ENCODE measurements at places on chromosomes 13 and 19.

GRCh38 chr19:16233836-16234551 is 36.3 kb downstream of the AP1M1 start:
- DNase-seq, result no peak

- no peak for DNase-seq
Observed at GRCh38 chr13:44899967-44900366, 89.3 kb downstream of the NUFIP1 start.

DNA sequence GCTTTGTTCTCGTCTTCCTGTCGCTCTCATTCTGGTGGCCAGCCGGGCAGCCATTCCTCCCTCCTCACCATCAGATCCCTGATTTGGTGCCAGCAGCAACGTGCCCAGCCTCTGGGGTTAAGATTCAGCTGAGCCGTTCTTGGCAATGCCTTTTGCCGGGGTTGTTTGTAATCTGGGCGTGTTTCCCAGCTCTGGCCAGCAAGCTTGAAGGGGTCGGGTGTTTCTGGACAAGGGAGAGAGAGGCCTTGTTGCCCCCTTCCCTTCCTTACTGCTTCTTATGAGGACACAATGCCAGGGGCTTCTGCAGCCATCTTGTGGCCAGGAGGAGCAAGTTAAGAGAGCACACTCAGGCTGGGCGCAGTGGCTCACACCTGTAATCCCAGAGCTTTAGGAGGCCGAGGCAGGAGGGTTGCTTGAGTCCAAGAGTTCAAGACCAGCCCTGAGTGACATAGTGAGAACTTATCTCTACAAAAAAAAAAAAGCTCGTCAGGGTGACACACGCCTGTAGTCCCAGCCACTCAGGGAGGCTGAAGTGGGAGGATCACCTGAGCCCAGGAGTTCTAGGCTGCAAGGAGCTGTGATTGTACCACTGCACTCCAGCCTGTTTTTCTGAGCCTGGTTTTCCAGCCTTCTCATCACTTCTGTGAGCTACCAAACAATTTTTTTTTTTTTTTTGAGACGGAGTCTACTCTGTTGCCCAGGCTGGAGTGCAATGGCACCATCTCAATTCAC is 10.7 kb upstream of the CRTC1 start:
- DNase-seq, result peak; percentile 65

DNA sequence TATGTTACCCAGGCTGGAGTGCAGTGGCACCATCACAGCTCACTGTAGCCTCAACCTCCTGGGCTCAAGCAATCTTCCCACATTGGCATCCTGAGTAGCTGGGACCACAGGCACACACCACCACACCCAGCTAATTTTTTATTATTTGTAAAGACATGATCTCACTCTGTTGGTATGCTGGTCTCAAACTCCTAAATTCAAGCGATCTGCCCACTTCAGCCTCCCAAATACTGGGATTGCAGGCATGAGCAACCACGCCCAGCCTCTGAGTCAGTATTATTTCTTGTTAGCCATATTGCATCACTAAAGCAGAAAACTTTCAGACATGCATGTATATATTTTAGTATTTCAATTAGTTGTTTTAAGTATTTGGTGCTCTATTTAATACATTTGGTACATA is 376.4 kb downstream of the GPC6 start:
- DNase-seq, result no peak

DNA sequence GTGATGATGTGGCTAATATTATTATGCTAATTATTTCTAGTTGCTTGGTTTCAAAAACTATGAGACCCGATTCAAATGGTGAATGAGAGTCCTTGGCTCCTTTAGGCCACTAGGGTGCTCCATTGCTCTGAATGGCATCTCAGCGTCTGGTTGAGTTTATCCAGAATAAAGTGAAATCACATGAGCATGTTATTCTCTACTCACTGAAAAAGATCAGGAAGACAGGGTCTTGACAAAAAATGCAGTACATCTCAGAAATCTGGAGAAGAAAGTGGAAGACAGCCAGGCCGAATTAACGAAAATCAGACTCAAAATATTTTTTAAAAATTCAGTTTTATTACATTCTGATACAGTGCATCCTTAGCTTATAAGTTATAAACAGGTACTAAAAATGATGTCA is 516.2 kb downstream of the MYO16 start:
- DNase-seq, result peak; percentile 71

DNA sequence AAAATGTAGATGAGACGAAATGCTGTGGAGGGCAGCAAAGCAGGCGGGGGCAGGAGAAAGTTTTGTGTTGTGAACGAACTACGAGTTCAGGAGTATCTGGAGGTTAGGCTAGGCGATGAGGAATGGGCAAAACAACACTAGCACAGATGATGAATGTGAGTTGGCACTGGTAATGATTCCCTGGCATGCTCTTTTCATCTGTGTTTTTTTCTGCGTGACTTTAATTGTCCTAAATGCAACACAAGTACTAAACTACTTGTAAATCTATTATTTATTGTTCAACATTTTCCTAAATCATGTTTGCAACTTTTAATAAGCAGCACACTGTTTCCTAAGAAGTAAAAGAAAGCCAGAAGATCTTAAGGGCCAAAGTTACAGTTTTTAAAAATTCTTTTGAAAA is 19.2 kb downstream of the TNFSF13B start:
- DNase-seq, result no peak

GRCh38 chr13:46173656-46174055 is 8.3 kb downstream of the LCP1 start:
- DNase-seq, result no peak

DNA sequence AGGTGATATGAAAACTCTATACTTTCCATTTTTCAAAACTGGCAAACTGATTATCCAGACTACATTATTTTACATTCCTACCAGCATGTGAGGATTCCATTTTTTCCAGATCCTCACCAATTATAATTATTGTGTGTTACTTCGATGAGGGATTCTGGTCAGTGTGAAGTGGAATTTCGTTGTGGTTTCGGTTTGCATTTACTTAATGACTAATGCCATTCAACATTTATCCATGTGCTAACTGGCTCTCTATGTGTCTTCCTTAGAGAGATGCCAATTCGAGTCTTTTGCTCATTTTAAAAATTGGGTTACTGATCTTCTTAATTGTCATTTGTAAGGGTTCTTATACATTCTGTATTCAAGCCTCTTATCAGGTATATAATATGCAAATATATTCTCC is 1551.3 kb upstream of the MIR17HG start:
- no peak for DNase-seq

- peak; percentile 21 for DNase-seq
Observed at GRCh38 chr19:4914736-4915501, 5.6 kb downstream of the UHRF1 start.

GRCh38 chr13:19561585-19561984 is 253 bp upstream of the TPTE2 start:
- no peak for DNase-seq
